ENCODE measurements at places on chromosomes 16 and 17. TPM values are rescaled to one million over a fixed set of nuclear protein-coding genes. Genes with fewer than 3 reads are reported as not detected.

The COX6A2 gene
- total RNA-seq = not detected

The DHX8 gene
- total RNA-seq = 45.6 TPM

The ALOX12 gene
- total RNA-seq = not detected

The SYNGR3 gene
- 15.2 TPM for total RNA-seq

The FBXL19 gene
- 52.3 TPM for total RNA-seq

The ZSCAN10 gene
- 0.21 TPM for total RNA-seq

The ITGAL gene
- total RNA-seq = 0.54 TPM

The PRSS33 gene
- total RNA-seq = 0.59 TPM

The WNK4 gene
- 3.5 TPM for total RNA-seq

The SULT1A4 gene
- total RNA-seq = 1.2 TPM

The CORO7 gene
- 37.5 TPM for total RNA-seq

The PIRT gene
- total RNA-seq = not detected

The PRR35 gene
- total RNA-seq = 2.2 TPM

The CCL16 gene
- not detected for total RNA-seq

The ABCA8 gene
- total RNA-seq = 0.23 TPM

The WFIKKN1 gene
- 2.0 TPM for total RNA-seq

The GALR2 gene
- 0.41 TPM for total RNA-seq

GRCh38 chr16:30722443-30722842 is 23.5 kb downstream of the SRCAP start:
- no peak for DNase-seq

DNA sequence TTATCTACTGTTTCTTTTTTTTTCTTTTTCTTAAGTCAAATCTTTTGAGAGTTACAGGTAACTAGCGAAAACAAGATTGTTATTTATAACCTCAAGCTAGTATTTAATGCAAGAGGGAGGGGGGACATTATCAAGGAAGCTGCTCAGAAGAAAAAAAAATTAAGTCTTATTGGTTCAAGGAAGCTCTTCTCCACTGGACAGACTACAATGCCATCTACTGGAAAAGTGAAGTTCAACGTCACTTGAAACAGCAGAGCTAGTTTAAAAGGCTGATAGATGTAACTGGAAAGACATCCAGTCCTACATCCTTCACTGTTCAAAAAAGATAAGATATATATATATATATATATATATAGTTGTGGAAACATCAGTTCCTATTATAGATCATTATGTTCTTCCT is 418.0 kb upstream of the PSMD7 start:
- peak; percentile 32 for DNase-seq

DNA sequence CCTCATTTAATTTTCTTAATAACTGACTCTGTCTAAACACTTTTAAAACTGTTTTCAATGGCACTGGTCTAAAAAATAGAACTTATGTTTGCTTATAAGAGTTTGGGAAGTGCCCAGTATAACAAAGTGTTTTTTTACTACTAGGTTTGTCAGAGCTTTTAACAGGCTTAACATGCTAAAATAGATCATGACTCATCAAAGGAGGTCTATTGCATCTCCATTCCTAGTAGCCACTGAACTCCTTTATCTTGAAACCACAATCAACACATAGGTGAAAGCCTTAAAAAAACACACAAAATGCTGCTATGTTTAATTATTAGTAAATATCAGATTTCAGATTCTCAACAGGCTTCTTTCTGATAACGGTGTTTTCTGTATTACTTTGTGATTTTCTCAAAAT is 196.4 kb upstream of the KIF2B start:
- no peak for DNase-seq

DNA sequence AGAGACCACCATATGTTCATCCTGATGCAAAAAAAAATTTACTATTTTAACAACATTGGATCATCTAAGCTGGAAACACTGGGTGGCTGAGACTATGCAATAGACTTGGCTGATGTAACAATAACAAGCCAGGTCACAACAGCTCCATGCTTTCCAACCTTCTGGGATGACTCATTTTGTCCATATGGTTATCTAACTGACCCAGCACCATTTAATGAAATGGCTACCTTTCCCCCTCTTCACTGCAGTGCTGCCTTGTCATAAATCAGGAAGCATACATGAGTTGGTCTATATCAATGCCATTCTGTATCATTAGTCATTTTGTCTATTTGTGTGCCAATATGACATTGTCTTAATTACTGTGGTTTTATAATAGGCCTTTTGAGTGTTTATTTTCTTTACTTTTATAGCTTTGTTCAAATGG is 217.6 kb upstream of the KCNJ16 start:
- DNase-seq = peak; percentile 38

GRCh38 chr16:57916735-57917438 is 54.0 kb downstream of the CNGB1 start:
- DNase-seq = no peak

DNA sequence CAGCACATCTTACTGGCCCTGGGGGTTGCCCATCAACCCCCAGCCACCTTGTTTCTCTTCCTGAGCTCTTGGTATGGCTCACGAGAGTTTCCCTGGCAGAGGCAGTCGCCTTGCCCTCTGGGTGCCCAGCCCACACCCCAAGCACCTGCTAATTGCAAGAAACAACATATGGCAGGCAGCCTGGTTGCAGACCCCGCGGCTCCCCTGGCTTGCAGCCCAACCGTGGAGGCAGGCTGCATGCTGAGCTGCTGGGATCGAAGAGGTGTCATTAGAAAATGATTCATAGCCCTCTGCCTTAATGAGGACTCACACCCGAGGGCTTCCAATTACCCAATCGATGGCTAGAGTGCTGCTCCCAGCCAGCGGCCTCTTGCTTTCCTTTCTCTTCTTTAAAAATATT is 115.7 kb downstream of the TMEM114 start:
- no peak for DNase-seq

GRCh38 chr17:29620779-29621500 is 1.8 kb downstream of the CORO6 start:
- DNase-seq = no peak

DNA sequence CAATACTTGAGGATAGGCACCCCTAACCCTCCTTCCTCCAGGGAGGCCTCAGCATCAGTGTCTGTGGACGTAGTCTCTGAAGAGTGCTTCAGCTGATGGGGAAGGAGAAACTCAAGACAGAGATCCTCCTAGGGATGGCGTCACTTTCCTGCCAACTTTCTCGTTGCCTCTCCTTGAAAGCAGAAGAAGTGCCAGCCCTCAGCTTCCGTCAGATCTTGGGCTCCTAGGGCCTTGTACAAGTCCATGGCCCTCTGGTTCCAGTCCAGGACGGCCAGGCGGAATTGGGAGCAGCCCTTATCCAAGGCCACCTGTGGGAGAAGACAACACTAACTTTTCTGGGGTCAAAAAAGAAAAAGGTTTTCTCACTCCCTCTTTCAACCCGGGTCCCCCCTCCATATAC is 1.3 kb downstream of the SAT2 start:
- DNase-seq = no peak

GRCh38 chr17:58330538-58330996 is 2.0 kb upstream of the TSPOAP1 start:
- DNase-seq = no peak

DNA sequence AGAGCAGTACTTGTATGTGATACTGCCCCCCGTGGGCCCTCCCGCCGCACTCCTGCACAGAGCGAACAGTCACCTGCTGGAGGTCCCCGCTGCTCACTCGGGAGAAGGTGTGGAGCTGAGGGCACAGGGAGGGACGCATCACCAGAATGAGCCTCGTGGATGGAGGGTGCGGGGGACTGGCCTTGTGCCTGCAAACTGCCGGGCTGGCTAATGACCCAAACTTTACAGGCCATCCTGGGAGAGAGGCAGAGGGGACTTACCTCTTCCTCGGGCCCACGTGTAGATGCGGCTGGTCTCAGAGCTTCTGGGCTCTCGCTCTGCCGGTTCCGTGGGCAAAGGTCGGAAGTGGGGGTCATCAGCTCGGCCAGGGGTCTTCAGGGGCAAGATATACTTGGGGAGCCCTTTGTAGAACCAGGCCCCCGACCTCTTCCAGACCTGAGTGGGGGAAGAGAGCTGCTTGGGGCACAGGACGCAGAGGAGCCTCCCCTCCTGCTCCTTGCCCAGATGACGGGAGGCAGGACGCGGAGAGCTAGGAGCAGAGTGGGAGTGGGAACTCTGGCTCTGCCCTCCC is 65.5 kb upstream of the DOC2B start:
- no peak for DNase-seq

DNA sequence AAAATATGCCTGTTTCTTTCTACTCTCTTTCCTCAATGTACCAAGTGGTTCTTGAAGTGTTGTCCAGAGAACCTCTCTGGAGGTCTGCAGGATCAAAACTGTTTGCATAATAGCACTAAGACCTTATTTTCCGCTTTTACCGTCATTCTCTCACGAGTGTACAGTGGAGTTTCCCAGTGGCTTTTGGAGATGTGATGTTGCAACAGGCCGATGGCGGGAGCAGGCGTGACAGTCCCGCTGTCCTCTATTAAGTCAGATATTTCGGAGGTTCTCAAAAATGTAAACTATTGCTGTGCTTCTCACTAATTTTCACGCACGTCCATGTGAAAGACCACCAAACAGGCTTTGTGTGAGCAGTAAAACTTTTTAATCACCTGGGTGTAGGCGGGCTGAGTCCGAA is 8.3 kb upstream of the GPRC5B start:
- DNase-seq = no peak

GRCh38 chr16:61842666-61843065 is 193.6 kb downstream of the CDH8 start:
- no peak for DNase-seq

GRCh38 chr17:77416105-77416713 is 275.4 kb downstream of the SEC14L1 start:
- no peak for DNase-seq

DNA sequence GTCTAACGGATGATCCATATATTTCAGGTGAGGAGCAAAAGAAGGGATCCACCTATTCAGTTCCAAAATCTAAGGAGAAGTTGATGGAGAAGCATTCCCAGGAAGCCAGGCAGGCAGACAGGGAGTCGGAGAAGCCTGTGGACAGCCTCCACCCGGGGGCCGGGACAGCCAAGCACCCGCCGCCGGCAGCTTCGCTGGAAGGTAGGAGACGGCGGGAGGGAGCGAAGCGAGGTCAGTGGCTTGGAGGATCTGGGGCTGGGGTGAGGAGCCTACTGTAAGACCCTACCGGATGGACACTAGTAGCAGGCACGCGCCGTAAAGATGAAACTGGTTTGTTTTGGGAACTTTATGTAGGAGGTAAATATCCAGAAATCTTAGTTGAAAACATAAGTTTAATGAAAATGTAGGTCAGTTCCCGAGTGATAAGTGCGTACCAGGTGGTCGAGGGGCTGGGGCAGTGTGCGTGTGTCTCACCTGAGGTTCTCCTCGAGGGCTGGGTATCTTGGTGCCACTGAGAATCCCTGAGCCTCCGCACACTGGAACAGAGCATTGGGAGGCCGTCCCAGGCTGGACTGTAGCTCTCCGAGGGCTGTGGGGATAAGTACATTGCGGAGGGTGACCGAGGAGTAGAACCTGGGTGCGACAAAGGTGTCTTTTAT is 714 bp downstream of the SPATA33 start:
- no peak for DNase-seq

DNA sequence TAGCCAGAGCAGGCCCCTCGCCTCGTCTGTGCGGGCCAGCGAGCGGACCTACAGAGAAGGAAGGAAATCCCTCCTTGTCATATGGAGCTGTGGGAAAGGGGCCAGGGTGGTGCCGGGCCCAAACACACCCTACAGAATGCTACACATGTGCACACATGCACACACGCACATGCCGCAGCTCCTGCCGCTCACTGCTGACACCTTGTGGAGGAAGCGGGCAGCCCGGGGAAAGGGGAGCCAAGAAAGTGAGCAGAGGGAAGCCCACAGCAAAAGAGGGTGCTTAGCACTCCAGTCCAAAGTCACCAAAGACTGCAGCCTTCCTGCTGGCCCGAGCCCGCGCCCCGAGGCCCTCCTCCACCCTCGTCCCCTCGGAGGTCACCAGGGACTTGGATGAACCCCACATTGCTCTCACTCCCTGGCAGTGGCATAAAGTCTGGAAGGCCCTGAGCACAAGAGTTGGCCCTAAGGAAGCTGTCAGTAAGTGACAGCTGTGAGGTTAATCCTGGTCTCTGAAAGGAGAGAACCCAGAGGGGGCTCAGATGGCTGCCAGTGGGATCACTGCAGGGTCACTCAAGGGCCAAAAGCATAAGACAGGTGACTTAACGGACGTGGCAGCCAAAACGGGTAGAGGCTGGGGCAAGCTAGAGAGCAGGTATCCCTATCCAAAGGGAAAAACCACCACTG is 68.2 kb downstream of the MYO18A start:
- DNase-seq = no peak

DNA sequence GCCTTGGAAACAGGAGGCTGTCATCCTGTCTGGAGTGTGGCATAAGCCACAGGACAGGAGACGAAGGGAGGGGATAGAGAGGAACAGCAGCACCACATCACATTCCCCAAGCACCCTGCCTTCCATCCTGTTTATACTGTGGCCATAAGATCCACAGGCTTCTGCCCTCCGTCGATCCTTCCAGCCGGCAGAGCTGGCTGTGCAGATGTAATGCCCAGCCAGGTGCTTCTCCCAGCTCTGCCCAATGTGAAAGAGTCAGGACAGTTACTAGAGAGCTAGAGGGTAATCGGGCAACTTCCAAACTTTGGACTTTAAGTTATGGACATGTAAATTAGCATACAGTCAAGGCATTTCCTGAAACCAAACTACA is 368.4 kb downstream of the SOX9 start:
- no peak for DNase-seq

DNA sequence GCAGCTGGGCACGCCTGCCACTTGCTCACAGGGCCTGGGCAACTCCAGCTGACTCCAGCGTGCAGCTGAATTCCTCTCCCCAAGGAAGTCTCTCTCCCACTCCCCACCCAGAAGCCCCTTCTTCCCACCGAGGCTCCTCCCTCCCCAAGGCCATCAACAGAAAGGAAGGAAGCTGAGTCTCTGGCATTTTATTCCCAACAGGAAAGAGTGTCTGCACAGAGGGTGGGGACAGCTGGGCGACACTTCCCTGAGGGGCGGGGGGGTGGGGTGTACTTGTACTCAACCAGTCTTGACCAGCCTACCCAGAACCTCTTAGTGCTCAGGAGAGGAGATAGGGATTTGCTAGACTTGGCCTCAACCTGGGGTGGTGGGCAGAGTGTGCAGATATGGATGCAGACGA is at the start of gene EXOC3L1:
TSS of gene EXOC3L1 (minus strand) at position 96 of the 400 bp plus-strand sequence. CDS start 460 bp downstream, outside the sequence.
- DNase-seq = no peak

- DNase-seq = no peak
Observed at GRCh38 chr17:76529224-76530094, 8.1 kb downstream of the CYGB start.

- DNase-seq = no peak
Observed at GRCh38 chr17:75263055-75263454, 1.4 kb downstream of the MRPS7 start.

GRCh38 chr17:21814776-21815175 is 122.5 kb downstream of the KCNJ18 start:
- no peak for DNase-seq

All from Panc1 (cell line).